ENCODE measurements at places on chromosomes 4 and X.

- DNase-seq: peak; percentile 37
Observed at GRCh38 chrX:119004920-119005524, 30.6 kb downstream of the LONRF3 start.

DNA sequence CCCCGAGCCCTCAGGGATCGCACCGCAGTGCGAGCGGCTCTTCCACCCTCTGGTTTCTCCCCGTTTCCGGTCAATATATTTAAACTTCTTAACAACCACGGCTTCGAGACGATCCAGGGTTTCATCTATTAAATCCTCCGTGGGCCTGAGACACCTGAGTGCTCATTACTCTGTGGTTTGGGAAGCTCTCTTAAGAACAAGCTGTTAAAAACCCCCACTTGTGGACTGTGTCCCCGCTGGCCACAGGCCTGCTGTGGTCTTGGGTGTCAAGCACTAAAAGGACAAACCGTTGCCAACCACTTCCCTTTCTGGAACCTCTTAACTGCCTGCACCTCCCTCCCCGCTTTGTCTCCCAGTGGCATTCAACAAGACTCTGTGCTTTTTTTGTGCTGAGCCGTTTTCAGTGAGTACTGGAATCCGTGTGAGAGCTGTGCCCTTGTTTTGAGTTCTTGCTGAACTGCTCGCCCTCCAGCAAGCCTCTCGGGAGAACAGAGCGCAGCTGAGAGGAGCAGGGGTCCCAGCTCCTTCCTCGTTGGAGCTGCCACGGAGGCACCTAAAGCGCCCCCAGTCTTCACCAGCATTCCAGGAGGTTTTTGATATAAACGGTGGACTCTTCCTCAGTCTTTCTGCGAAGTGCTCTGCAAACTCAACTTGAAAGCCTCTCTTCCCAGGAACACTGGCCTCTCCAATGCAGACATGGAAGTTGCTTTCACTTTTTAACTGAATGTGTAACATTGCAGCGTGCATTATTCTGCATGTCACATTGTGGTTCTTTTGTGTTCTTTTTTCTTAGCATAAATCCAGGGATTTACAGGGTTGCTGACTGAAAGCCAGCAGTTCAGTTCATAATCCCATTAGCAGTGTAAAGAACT, 691 bp upstream of the IGFBP7 start:
- no peak for DNase-seq

GRCh38 chrX:27163236-27163635, 299.9 kb downstream of the PPP4R3C start:
- DNase-seq: no peak

DNA sequence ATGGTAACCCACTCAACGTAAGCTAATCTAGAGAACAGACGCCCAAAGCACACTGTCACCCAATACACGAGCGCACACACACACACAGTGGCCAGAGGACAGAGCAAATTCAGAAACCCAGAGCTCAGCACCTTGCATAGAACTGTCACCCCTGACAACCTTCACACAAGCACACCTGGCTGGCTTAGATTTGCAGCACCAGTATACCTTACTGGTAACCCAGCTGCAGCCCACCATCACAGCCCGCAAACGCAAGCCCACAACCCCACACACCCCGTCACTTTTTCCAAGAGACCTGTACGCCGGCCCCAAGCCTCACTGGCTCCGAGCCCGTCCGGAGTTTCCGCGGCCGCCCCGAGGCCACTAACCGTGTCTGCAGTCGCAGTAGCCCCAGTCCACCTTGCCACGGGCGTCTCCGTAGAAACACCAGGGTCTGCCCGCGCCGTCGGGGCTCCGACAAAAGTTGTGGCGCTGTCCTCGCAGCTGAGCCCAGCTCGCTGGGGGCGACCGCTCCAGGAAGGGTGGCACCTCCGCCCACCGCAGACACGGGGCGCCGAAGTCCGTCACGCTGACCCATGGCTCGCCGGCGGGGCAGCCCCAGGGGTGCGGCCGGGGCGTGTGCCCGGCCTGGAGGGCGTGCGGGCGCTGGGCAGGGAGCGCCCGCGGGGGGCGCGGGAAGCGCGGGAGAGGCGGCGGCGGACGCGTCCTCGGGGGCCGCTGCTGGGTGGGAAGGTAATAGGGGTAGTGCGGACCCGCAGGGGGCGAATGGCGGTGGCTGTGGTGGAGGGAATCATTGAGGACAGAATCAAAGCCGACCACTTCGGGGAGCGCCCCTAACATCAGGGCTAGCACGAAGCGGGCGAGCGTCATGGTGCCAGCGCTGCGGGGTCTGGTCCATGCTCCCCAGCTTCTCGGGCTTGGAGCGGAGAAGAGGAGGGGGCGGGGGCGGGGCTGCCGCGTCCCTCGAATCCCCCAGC, 664 bp downstream of the PRSS12 start:
- no peak for DNase-seq

- no peak for DNase-seq
Observed at GRCh38 chr4:89837993-89838390, 1.0 kb upstream of the SNCA start.

GRCh38 chr4:163618845-163619244, 124.4 kb downstream of the TMA16 start:
- no peak for DNase-seq

DNA sequence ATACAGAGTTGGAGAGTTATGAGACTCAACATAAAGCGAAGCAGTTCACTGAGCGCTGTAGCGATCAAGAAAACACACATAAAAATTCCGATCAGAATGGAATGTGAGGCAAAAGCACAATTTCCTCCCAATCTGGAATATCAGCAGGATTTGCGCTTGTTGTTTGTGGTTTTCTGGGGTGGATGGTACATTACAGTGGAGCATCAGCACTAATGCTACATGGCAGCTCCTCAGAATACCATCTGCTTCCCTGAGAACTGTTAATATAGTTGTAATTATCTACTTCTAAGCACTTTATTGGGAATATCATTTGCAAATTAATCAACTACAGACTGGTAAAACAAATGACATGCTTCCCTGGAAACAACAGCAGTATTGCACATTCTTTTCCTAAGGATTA, 324.1 kb upstream of the PPARGC1A start:
- no peak for DNase-seq

DNA sequence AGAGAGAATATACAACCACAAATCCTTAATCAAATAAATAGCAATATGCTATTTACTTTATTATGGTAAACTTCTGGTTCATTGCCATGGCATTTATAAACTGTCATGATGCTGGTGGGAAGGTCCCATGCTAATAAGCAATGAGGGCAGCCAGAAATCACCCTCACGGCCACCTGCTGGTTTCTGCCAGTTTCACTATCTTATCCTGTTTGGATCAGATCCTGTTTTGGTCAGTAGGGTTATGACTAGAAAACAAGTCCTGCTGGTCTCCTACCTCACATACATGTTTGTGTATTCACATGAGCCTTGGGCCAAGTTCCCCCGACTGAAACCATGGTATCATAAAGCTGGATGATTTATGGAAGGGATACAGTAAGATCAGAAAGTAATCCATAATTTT, 28.1 kb downstream of the XAGE5 start:
- DNase-seq: no peak

- DNase-seq: no peak
Observed at GRCh38 chr4:180217070-180217469, 2026.1 kb upstream of the TENM3 start.

- DNase-seq: no peak
Observed at GRCh38 chrX:10079231-10079630, 77.5 kb upstream of the CLCN4 start.

- no peak for DNase-seq
Observed at GRCh38 chr4:13990596-13991589, 363.4 kb upstream of the BOD1L1 start.

- DNase-seq: no peak
Observed at GRCh38 chrX:105653891-105654290, 168.4 kb upstream of the NRK start.

GRCh38 chr4:186342582-186342981, 76.6 kb downstream of the F11 start:
- no peak for DNase-seq

DNA sequence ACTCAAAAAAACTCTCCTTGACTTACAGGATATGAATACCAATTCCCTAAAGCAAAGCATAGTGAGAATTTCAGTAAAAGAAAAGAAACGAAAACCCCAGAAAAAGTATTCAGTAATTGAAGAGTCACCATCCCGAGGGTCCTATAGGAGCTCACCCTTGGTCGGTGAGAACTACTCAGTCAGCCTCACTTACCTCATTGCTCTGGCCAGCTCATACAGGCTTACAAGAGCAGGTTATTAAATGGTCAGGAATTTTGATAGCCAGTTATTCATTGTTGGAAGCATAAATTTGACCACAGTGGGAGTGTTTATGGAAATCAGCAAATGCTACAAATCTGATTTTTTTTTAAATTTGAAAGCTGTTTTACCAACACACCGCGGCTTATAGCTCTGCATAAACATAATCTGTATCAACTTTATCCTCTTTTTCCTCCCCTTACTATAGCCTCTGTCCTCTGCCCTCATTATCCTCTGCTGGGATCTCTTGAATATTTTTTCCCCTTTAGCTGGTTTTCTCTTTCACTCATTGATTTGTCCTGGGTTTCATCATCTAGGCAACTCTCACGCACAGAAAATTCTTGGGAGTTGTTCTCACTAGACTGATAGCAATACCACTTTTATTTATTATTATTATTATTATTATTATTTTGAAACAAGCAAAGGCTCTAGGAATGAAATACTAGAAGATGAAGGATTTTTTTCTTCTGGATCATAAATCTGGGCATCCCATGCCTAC, 11.0 kb upstream of the CXCL2 start:
- DNase-seq: no peak

DNA sequence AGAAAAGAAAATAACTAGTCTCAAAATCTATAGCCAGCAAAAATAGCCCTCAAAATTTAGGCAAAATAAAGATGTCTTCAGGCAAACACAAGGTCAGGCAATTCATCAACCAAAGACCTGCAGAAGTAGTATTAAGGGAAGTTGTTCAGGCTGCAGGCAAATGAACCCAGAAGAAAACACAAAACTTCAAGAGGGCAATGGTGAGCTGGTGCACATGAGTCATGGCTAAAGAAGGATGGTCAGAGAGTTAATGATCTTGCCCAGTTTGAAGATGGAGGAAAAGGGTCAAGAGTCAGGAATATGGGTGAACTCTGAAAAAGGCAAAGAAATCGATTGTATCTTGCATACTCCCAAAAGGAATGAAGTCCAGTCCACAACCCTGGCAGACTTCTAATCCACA, 83.1 kb upstream of the FAT4 start:
- no peak for DNase-seq

All from stimulated activated CD4-positive, alpha-beta T cell treated with anti-CD3 and anti-CD28 coated beads, Interleukin-15, amount 100 ng/mL, for 48 hours (primary cell).